ENCODE measurements at places on chromosomes 1 and 21.

DNA sequence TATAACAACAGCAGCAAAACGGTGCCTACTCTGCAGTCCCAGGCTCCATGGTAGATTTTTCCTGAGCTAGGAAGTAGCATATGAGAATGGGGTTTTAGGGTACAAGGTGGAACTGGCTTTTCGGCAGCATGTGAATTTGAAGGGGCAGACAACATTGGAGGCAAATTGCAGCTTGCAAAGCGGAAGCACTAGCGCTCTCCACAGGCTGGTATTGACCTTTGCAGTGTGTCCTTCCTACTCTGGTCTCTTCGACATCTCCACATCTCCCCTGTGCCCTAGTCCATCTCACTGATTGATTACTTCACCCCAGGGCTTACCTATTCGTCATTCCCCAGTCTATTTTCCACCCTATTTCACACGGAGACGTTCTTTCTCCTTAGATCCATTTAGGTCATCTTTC, 13.0 kb downstream of the IGSF21 start:
- no peak for DNase-seq

DNA sequence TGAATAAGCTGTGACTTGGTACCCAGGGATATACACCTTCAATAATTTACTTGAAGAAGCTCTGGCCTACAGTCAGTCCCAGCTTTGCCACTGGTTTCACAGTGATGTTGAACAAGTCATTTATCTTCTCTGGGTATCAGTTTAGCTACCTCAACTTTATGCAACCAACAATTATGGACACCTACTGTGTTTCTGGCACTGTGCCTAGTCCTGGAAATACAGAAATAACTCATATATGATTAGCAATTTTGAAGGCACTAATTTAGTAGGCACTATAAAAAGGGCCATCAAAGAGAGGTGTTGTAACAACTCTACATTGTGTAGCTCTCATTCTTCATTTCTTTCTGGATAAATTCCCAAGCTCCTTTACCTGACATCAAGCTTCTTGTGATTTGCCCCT, 88.6 kb upstream of the SPATA6 start:
- DNase-seq, result no peak

GRCh38 chr21:30044447-30045064, 104.8 kb upstream of the GRIK1 start:
- peak; percentile 5 for DNase-seq

- DNase-seq, result no peak
These were observed 427.2 kb upstream of the VAMP3 start for GRCh38 chr1:7343882-7344281.

DNA sequence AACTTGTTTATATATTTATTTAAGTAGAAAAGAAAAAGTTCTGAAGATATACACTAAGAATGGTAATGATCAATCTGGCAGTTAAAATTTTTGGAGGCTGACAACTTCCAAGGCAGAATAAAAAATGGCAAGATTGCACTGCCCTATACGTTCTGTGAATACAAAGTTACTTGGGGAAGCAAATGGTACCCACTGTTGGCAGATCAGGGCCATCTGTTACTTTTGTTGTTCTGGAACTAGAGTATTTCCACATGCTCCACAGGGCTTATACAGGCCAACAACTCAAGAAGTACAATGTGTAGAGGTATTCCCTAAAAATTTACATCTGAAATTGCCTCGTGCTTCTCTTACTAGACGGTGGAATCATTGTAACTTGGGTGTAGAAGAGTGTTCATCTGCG, 53.2 kb downstream of the AHCTF1 start:
- no peak for DNase-seq

DNA sequence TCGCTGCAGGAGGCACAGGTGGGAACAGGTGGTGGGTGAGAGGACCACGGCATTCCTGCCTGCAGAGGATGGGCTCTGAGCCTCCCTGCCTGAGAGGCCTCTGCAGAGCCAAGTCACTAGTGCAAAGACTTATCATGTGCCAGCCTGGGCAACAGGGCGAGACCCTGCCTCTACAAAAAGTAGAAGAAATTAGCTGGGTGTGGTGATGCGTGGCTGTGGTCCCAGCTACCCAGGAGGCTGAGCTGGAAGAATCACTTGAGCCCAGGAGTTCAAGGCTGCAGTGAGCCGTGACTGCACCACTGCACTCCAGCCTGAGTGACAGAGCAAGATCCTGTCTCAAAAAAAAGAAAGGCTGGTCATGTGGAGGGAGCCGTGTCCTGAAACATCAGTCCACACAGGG, 46.4 kb downstream of the PKNOX1 start:
- DNase-seq, result no peak

GRCh38 chr1:34019741-34020552, 145.1 kb downstream of the CSMD2 start:
- no peak for DNase-seq

GRCh38 chr1:1122078-1122811, 6.4 kb upstream of the C1orf159 start:
- peak; percentile 85 for DNase-seq

DNA sequence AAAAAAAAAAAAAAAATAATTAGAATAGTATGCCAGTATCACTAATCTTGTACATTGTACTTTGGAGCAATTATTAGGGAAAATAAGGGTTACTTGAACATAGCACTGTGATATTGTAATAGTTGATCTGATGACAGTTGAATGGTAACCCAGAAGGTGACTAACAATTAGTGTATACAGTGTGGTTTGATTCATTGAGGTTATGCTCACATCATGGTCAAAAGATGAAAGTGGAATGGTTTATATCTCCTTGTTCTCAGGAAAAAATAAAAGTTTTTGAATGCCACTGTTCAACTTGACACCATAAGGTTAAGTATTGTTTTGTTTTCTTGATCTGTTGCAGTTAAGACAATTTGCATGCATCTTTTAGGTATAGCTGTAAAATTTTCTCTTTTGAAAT, 87.0 kb downstream of the GPR52 start:
- no peak for DNase-seq

- no peak for DNase-seq
These were observed 2.1 kb downstream of the F3 start for GRCh38 chr1:94539496-94539895.

DNA sequence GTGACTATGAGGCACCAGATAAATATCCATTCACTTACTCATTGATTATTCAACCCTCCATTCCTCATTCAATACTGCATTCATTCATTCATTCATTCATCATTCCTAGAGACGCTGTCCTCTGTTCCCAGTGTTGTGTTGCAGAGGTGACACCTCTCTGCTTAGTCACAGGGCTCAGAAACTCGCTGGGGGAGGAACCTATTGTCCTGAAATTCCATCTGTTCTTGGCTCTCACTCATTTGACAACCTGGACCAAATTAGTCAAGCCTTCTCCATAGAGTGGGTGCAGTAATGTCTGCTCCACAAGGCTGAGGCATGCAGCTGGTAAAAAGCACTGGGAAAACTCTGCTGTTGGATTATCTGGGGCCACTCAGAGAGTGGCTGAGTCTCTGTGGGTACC, 49.7 kb downstream of the MYOM3 start:
- no peak for DNase-seq

DNA sequence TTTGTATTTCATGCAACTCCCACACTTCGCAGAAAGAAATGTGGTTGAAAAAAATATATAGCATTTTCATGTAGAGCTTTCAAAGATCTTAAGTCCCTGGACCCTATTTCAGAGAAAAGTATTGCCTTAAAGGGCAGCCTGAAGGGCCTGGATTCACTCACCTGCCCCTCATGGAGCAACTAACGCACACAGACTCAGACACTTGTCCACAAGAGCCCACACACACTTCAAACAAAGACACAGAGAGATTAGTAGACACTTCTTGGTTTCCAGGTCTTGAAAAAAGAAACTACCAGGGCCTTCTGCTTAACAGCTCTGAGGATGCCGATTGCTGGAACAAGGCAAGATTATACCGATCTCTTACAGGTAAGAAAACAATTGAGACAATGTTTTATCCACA, 122.2 kb downstream of the ZBTB18 start:
- DNase-seq, result no peak

DNA sequence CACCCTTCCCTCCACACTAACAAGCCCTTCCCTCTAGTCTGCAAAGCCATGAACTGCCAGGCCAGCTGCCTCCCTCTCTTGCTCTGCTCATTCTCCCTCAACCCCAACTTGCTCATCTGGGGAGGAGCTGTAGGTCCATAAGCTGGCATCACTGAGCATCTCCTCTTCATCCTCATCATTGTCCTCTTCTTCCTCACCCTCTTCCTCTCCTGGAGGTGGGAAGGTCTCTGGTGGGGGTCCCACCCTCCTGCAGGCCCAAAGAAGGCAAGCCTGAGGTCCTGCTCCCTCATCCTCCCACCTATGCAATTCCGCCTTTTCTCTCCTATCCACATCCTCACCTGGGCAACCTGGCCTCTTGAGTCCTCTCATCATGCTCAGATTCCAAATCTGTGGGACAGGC, 2.7 kb downstream of the ZNF692 start:
- no peak for DNase-seq

- DNase-seq, result peak; percentile 11
These were observed 69.3 kb downstream of the EPB41 start for GRCh38 chr1:28983509-28984310.

GRCh38 chr1:1033731-1034438, 14.0 kb downstream of the AGRN start:
- DNase-seq, result no peak

GRCh38 chr1:43883321-43883720, 50.3 kb upstream of the ARTN start:
- no peak for DNase-seq

DNA sequence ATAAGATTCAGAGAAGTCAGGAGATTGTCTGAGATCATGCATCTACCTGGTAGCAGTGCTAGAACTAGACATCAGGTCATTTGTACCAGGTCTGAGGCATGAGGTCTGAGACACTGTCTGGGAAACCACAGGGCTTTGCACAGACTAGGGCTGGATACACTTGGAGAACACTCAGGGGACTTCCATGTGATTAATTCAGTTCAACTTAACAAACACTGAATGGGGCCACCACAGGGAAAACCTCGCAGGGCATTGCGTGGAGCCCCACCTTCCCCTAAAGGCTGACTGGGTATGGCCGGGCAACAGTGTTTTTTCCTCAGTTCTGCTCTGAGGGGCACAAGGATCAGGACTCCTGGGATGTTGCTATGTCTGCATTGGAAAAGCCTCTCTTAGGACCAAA, 86.5 kb upstream of the WARS2 start:
- DNase-seq, result no peak

DNA sequence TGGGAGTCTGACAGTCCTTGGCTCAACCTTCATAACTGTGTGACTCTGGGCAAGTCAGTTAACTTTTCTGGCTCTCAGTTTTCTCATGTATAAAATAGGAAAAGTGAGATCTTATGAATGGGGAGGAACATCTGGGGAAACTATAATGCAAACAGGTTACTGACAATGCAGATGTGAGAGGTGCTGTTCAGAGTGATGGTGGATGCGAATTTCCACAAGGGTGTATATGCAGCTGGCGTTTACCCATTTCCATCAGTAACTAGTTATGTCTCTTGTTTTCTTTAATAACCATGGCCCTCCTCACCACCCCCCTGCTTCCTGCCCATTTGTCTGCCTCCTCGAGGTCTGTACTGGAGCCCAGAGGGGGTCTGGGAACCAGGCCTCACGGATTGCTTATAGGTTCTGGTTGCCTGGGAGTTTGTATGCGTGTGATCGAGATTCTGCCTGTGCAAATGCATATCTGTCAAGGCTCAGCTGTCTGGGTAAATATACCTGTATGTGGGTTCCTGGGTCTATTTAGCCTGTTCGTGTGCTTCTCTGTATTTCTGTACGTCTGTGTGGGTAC, 44.4 kb downstream of the AHDC1 start:
- DNase-seq, result no peak

DNA sequence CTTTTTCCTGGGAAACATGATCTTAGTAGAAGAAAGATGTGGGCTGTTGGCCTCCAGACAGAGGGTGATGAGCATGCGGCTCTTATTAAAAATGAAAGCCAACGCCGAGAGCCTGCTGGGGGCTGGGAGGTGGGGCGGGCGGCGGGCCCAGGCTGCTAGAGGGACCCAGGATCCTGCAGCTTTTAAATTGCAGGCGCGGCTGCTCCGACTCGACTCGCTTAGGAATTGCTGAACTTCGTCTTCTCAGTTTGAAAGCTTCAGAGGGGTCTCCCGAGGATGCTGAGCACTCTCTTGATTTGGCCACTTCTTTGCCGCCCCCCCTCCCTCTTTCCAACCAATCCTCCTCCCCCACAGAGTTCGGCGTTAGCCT, 1.2 kb downstream of the AGPAT3 start:
- peak; percentile 30 for DNase-seq

GRCh38 chr1:109099938-109100773, 9.6 kb downstream of the TMEM167B start:
- peak; percentile 97 for DNase-seq

DNA sequence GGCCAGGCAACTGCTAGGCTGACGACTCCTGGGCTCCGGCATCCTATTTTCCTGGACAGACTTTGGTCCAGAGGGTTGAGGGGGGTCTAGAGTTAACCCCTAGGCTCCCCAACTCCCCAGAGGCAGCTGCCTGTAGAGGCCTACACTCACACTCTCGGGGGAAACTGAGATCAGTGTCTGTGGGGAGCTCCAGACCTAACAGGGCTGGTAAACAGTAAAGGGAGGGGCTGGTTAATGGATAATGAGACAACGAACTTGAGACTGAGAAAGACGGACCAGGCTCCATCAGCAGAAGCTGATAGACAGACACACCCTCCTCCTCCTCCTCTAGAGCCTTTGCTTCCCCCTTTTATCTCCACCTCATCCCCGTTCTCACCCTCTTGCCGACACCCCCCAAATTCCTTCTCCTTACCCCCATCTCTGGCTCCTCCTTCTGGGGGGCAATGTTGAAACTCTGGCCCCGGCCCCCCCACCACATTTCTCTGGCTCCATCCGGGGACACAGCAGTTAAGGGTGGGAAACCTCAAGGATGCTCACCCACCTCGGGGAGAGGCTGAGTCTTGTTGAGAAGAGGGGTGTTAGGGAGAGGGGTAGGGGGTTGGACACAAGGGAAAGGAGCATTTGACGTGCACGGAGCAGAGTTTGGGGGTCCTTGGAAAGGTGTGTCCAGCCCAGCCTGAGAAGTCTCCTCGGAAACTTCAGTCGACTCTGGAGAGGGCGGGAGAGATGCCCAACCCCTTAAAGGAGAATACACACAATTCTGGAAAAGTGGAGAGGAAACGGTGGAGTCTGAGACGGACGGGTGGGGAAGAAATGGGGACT, at the start of gene MTMR11:
TSS of gene MTMR11 (minus strand) at position 710 of the 822 bp plus-strand sequence. CDS start at position 478, 232 bp downstream.
- DNase-seq, result no peak

- no peak for DNase-seq
These were observed 19.1 kb upstream of the HMGCS2 start for GRCh38 chr1:119787776-119788175.

DNA sequence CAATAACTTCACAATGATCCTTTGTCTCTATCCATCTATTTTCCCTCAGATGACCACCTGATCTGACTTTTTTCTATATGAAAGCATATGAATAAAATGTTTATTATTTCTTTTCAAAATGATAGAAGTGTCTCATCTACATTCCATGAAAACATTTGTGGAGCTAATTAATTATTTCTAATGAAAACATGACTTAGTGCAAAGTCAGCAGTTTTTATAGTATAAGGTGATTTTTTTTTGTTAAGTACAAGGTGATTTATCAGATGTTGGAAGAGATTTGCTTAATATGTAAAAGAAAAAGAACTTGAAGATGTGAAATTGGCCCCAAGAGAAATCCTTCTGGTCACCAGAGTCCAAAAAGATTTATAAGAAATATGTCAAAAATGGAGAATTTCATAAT, 43.5 kb downstream of the PDPN start:
- DNase-seq, result no peak

All from CD4-positive, alpha-beta T cell treated with Interleukin-12 subunit alpha and Interleukin-12 subunit beta, for 1 hour (primary cell).